ENCODE measurements at places on chromosomes 13 and 19. TPM values are rescaled to one million over a fixed set of nuclear protein-coding genes. Genes with fewer than 3 reads are reported as not detected.

GRCh38 chr13:67971291-67971690 is 741.2 kb upstream of the PCDH9 start:
- no peaks in the 10 kb centered on the region for H3K36me3 ChIP-seq
- H3K27me3 ChIP-seq, result no peaks in the 10 kb centered on the region
- DNase-seq, result no peak
- no peak overlapping the region for H3K4me3 ChIP-seq

Gene AP1M2
- 146 TPM for total RNA-seq

DNA sequence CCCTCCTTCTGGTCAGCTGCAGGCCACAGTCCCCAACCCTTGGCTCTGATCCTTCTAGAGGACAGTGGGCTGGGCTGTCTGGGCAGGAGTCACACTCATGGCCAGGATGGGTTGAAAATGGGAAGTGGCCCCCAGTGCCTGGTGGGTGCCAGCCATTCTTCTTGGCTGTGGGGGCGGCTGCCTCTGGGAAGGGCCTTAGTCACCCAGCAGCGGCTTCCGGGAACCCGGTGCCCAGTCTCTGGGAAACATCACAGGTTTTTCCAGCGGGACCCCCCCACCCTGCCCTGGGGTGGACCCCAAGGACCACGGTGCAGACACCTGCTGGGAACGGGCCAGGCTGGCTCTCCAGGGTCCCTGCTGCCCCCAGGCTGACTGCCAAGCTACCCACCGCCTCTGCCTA is 27.3 kb upstream of the SLC7A10 start:
- no peaks in the 10 kb centered on the region for H3K27me3 ChIP-seq
- no peak for DNase-seq
- H3K36me3 ChIP-seq, result no peaks in the 10 kb centered on the region
- no peak overlapping the region for H3K27ac ChIP-seq

GRCh38 chr13:74064805-74065312 is 69.3 kb downstream of the KLF12 start:
- H3K36me3 ChIP-seq, result no peaks in the 10 kb centered on the region
- H3K27me3 ChIP-seq, result no peaks in the 10 kb centered on the region
- no peaks in the 10 kb centered on the region for H3K4me1 ChIP-seq
- no peak for DNase-seq

DNA sequence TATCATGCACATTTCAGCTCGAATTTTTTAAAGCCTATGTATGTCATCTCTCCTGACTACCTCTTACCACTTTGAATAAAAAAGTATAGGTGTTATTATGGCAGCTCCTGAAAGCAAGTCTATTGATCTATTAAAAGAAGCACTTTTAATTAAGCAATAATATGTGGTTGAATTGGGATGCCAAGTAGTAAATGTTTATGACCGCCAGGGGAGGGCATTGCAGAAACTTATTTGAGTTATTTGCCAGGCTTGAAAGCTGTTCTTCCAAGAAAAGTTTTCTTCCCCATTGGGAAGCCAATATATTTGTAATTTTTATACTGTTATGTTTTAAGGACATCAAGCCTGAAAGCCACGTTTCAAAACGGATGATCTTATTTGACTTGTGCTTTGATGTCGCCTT is 88.1 kb upstream of the SOX21 start:
- no peaks in the 10 kb centered on the region for H3K36me3 ChIP-seq
- DNase-seq, result no peak
- H3K4me3 ChIP-seq, result no peak overlapping the region
- no peaks in the 10 kb centered on the region for H3K27me3 ChIP-seq

GRCh38 chr13:78317030-78317429 is 286.3 kb downstream of the POU4F1 start:
- H3K27me3 ChIP-seq, result no peaks in the 10 kb centered on the region
- no peak overlapping the region for H3K4me3 ChIP-seq
- H3K4me1 ChIP-seq, result no peaks in the 10 kb centered on the region
- H3K27ac ChIP-seq, result no peak overlapping the region

Gene IL4I1
- total RNA-seq, result 0.61 TPM

GRCh38 chr13:40682449-40683240 is 16.2 kb upstream of the FOXO1 start:
- H3K4me3 ChIP-seq, result peak overlapping the region; percentile 42
- no peak for DNase-seq
- H3K27ac ChIP-seq, result no peak overlapping the region
- no peaks in the 10 kb centered on the region for H3K36me3 ChIP-seq
- H3K4me1 ChIP-seq, result peaks cover 11% of the 10 kb centered on the region
- H3K27me3 ChIP-seq, result no peaks in the 10 kb centered on the region

GRCh38 chr19:43414554-43414953 is at the start of gene TEX101:
TEX101 (plus strand) TSS chr19:43414890; CDS start chr19:43415920, 1,030 bp downstream.
- peaks cover 28% of the 10 kb centered on the region for H3K36me3 ChIP-seq
- H3K27ac ChIP-seq, result no peak within 1 kb of the TSS
- H3K27me3 ChIP-seq, result no peaks in the 10 kb centered on the region
- DNase-seq, result no peak

DNA sequence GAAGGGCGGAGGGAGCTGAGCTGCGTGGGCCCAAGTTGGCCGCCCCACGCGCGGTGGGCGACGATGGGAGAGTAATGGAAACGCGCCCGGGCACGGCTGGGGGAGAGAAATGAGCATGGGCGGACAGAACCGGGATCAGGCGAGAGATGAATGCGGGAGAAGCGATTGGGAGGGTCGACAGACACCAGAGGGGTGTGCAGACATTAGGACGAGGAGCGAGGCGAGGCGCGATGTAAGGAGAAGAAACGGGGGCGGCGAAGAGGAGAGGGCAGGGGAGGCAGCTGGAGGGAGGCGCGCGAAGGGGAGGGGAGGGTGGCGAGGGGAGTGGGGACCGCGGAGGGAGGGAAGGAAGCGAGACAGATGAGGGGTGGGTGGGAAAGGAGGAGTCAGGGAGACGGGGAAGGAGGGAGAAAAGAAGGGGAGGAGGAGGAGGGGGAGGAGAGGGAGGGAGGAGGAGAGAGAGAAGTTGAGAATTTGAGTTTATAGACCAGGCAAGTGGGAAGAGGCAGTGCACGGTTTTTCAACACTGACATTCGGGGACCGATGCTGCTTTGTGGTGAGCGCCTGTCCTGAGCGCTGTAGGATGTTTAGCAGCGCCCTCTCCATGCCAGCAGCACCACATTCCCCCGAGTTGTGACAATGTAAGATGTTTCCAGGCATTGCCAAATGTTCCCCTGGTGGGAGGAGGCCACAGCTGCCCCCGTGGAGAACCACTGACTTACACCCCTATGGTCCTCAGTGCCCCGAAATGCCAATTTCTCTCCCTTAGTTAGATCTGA is at the start of gene SHISA7:
Gene SHISA7, minus strand, starts transcription at position 256 of the 779 bp plus-strand sequence. CDS start 437 bp downstream, outside the sequence.
- 0 out of 2 replicates have a peak, but pooled peaks cover 2% of the 10 kb centered on the region for H3K4me1 ChIP-seq
- no peaks in the 10 kb centered on the region for H3K36me3 ChIP-seq
- DNase-seq, result no peak
- H3K27ac ChIP-seq, result no peak within 1 kb of the TSS

DNA sequence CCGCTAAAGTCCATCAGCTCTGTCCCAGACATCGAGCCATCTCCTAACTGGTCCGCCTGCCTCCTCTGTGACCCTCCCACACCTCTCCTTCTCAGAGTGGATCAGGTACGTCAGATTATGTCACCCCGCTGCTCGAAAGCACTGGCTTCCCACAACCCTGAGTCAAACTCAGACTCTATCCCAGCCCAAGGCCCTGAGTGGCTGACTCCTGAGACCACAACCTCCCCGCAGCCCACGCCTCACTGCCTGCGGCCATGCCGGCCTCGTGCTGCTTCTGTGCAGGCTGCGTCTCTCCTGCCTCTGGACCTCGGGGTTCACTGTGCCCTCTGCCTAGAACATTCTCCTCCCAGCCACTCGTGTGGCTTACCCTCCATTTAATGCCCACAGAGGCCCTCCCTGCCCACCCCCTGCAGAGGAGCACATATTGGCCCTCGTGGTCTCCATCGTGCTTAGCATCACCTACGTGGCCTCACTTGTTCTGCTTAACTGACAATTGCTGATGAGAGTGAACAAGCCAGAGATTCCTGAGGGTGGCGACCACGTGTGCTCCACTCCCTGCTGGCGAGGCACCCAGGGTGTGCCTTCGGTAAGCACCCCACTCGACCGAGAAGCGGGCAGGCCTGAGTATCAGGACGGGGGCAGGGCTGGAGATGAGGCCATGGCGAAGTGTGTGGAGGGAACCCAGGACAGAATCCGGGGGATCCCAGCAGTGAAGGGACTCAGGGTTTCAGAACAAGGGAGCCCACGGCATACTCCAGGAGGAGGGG is 13.5 kb upstream of the FKRP start:
- no peak for DNase-seq
- H3K4me1 ChIP-seq, result no peaks in the 10 kb centered on the region
- H3K4me3 ChIP-seq, result no peak overlapping the region
- H3K36me3 ChIP-seq, result peaks cover 83% of the 10 kb centered on the region
- H3K27me3 ChIP-seq, result no peaks in the 10 kb centered on the region

GRCh38 chr19:16148443-16149229 is 5.2 kb downstream of the HSH2D start:
- DNase-seq, result no peak
- no peaks in the 10 kb centered on the region for H3K4me1 ChIP-seq
- H3K27ac ChIP-seq, result no peak overlapping the region
- no peaks in the 10 kb centered on the region for H3K36me3 ChIP-seq
- H3K4me3 ChIP-seq, result no peak overlapping the region

DNA sequence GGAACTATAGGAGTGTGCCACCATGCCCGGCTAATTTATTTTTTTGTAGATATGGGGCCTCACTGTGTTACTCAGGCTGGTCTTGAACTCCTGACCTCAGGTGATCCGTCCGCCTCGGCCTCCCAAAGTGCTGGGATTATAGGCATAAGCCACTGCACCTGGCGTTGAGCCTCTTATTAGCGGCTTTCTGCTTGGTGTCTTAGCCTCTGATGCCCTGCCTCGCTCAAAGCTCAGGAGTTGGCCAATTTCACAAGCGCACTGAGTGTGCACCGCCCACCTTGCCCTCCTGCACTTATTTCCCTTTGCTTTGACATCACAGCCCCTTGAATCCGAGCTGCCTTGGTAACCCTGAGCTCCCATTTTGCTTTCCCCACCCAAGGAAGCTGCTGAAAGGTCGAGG is 10.1 kb downstream of the YIPF2 start:
- H3K36me3 ChIP-seq, result peaks cover 9% of the 10 kb centered on the region
- no peaks in the 10 kb centered on the region for H3K4me1 ChIP-seq
- H3K4me3 ChIP-seq, result no peak overlapping the region
- H3K27ac ChIP-seq, result no peak overlapping the region

DNA sequence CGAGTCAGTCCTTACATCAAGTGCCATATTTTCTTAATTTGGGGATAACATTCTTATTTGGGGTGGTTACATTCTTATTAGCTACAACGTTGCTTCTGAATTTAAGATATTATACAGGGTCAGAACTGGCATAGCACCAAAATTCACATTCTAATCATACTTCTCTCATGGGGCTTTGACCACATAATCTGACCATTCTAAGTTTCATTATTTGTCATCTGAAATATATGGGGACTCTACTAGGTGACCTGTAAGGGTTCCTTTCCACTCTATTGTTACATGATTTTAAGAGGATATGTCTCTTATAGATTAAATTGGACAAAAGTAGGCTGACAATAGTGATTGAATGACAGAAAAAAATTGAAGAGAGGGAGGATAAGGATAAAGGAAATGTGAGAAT is 536.5 kb downstream of the KCTD12 start:
- no peak for DNase-seq
- no peaks in the 10 kb centered on the region for H3K27me3 ChIP-seq
- no peak overlapping the region for H3K27ac ChIP-seq
- H3K4me3 ChIP-seq, result no peak overlapping the region
- H3K36me3 ChIP-seq, result no peaks in the 10 kb centered on the region
- no peaks in the 10 kb centered on the region for H3K4me1 ChIP-seq

- no peak overlapping the region for H3K4me3 ChIP-seq
- no peaks in the 10 kb centered on the region for H3K4me1 ChIP-seq
- H3K36me3 ChIP-seq, result no peaks in the 10 kb centered on the region
- no peak overlapping the region for H3K27ac ChIP-seq
Observed at GRCh38 chr13:33145667-33146066, 129.4 kb downstream of the KL start.

DNA sequence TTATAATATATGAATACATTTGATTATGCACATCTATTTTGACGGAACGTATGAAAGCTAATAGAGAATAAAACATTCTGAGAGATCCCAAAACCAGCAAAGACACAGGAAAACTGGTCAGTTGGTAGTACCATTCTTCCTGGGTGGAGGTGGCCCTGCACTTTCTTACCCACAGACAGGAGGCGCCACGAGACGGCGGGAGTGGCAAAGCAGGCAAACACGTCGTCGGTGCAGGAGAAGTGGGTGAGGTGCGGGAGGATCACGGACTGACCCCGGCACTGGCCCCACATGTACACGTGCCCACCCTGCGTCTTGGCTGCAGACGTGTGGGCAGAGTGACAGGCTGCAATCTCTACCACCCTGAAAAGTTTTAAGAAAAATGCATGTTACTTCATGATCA is 36.1 kb downstream of the RCBTB1 start:
- H3K4me1 ChIP-seq, result no peaks in the 10 kb centered on the region
- H3K27me3 ChIP-seq, result no peaks in the 10 kb centered on the region
- H3K4me3 ChIP-seq, result no peak overlapping the region
- DNase-seq, result peak; percentile 37
- peaks cover 20% of the 10 kb centered on the region for H3K36me3 ChIP-seq
- no peak overlapping the region for H3K27ac ChIP-seq

- H3K36me3 ChIP-seq, result no peaks in the 10 kb centered on the region
- H3K27ac ChIP-seq, result no peak overlapping the region
- H3K4me1 ChIP-seq, result peaks cover 9% of the 10 kb centered on the region
- no peaks in the 10 kb centered on the region for H3K27me3 ChIP-seq
Observed at GRCh38 chr13:59747529-59747928, 416.2 kb downstream of the DIAPH3 start.

DNA sequence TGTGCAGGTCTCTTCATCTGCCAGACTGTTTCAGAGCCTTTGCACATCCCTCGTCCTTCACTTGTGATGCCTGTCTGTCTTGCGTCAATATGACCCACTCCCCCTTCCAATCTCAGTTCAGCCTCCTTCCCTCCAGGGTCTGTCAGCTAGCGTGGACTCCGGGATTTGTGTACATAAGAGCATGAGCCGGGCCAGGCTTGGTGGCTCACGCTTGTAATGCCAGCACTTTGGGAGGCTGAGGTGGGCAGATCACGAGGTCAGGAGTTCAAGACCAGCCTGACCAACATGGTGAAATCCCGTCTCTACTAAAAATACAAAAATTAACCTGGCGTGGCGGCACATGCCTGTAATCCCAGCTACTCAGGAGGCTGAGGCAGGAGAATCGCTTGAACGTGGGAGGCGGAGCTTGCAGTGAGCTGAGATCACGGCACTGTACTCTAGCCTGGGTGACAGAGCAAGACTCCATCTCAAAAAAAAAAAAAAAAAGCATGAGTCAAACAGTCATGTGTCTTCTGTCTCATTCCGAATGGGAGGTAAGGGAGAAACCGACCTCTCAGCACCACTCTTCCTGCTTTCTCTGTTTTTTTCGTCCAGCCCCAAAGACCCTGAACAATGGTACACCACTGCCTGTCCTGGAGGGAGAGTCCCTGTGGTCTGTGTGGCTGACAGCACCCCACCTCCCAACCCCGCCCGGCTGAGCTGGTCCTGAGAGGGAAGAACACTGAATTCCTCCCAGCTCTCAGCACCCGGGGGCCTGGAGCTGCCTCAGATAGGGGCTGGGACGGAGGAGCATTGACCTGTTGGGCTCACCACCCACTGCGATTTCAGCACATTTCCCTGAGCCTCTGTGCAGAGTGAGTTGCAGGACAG is 2.4 kb upstream of the SIGLEC9 start:
- DNase-seq, result no peak
- H3K4me1 ChIP-seq, result no peaks in the 10 kb centered on the region
- H3K27me3 ChIP-seq, result no peaks in the 10 kb centered on the region
- no peak overlapping the region for H3K27ac ChIP-seq
- no peak overlapping the region for H3K4me3 ChIP-seq

All from H9 (cell line).